Left ventricle myocardium inferior (tissue), 1 donor: ENCODE measurements at places on chromosomes 4 and X. TPM values are rescaled to one million over a fixed set of nuclear protein-coding genes. Genes with fewer than 3 reads are reported as not detected.

DNA sequence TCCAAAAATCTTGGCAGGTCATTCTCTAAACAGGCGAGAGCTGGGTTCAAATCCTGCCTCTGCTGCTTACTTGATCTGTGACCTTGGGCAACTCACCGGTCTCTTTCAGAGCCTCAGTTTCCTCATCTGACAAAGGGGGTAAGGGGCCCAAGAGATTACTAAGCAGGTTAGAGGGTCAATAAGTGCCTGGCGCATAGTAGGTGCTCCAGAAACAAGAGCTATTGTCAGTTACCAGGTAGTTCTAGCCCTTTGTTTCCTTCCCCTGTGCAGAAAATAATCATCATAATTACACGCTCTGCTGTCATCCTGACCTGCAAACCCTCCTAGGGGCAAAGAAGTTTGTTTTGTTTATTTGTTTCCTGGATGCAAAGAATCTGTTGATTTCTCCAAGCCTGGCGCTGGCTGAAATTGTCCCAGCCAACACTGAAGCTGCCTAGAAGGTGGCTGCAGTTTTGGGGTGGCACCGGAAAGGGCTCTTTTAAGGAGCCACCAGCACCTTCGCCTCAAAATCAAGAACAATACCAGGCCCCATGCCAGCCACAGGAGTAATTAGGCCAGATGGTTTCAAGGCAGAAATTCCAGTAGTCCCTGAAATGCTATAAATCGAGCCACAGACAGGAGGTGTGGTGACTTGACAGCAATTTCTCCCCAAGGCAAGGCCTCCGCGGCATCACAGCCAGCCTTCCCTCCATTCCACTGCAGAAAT, 10.2 kb upstream of the KIAA0232 start:
- peak overlapping the region; percentile 90 for H3K27ac ChIP-seq
- H3K27me3 ChIP-seq, result no peaks in the 10 kb centered on the region
- no peak for DNase-seq
- no peaks in the 10 kb centered on the region for H3K36me3 ChIP-seq

- no peak overlapping the region for H3K27ac ChIP-seq
- H3K36me3 ChIP-seq, result no peaks in the 10 kb centered on the region
- no peaks in the 10 kb centered on the region for H3K27me3 ChIP-seq
- no peak for DNase-seq
Measured at GRCh38 chrX:12052109-12052508, 86.2 kb upstream of the FRMPD4 start.

DNA sequence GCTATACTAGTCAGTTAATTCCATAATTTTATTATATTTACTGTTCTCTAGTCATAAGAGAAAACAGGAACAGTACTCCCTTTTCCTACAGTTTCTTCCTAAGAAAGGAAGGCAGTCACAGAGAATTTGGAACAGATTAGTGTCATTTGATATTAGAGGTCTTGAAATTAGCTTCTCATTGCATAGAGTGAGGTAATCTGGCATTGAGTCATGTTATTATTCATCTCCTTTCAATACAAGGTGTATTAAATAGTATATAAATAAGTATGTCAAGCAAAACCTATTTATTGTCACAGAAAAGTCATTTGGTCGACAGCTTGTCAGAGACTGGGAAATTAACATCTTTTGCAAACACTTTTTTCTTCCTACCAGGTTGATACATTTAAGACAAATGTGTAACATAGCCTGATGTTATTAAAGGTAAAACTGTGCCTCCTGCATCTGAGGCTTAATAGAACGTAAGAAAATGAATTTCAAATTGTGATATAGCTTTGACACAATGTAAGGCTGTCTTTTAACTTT, 753.1 kb upstream of the FRG1 start:
- peaks cover 4% of the 10 kb centered on the region for H3K27me3 ChIP-seq
- H3K36me3 ChIP-seq, result no peaks in the 10 kb centered on the region
- H3K27ac ChIP-seq, result no peak overlapping the region
- H3K4me3 ChIP-seq, result no peak overlapping the region

DNA sequence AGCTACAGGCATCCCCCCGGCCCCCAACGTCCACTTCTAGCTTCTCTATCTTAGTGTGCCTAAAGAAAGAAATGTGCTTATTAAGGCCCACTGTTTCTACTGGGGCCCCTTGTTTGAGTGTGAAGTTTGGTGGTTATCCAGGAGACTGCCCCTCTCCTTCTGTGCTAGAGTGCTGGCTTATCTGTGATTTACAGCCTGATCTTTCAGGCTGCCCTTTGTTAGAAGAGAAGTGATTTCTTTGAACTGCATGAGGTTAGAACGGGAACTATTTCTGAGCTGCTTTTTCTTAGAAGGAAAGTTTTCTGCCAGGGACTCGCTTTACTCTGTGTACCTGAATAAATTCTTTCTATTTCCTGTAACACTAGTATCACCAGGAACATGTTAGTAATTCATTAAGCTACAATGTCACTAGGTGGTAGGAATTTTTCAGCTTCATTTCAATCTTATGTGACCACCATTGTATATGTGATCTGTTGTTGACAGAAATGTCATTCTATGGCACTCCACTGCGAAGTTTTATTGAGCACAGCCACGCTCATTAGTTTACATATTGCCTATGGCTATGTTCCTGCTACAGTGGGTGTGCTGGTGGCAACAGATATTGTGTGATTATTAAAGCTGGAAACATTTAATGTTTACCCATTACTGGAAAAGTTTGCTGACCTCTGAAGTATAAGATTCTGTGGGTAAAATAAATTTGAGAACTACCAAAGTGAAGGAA, 193.8 kb upstream of the CXorf51B start:
- no peak overlapping the region for H3K4me3 ChIP-seq
- H3K27me3 ChIP-seq, result no peaks in the 10 kb centered on the region
- H3K27ac ChIP-seq, result no peak overlapping the region
- no peak for DNase-seq

GRCh38 chr4:119206178-119206577, 6.3 kb upstream of the USP53 start:
- H3K4me3 ChIP-seq, result no peak overlapping the region
- H3K27ac ChIP-seq, result peak overlapping the region; percentile 81
- H3K36me3 ChIP-seq, result no peaks in the 10 kb centered on the region

DNA sequence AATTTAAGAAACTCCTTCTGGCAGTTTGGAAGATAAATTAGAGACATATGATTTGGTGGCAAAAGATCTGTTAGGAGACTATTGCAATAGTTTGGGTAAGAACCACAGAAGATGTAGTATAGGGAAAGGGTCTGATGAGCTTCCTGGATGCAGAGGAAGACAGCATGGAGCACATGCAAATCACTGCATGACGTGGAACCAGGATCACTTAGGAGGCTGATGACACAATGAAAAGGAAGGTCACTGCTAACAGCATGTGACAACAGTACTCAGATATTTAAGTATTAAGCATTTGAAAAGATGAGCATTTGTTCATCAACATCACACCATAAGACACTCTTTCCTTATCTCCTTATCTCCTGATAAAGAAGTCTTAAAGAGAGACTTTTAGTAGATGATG, 167.8 kb upstream of the LDB2 start:
- DNase-seq, result no peak
- H3K27ac ChIP-seq, result no peak overlapping the region
- no peak overlapping the region for H3K4me3 ChIP-seq
- no peaks in the 10 kb centered on the region for H3K36me3 ChIP-seq
- H3K27me3 ChIP-seq, result no peaks in the 10 kb centered on the region

DNA sequence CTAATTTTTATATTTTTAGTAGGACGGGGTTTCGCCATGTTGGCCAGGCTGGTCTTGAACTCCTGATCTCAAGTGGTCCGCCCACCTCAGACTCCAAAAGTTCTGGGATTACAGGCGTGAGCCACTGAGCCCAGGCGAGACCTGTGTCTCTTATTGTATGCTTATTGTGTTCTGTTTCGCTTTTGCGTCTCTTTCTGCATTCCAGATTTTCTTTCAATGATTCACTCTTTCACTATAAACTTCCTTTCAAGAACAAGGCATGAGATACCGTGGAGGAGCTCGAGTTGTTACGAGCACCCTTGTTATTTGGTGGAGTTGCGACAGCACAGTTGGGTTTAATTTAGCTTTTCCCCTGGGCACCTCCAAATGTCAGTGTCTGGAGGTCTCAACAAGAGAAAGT, 366.7 kb upstream of the FAT1 start:
- no peak overlapping the region for H3K27ac ChIP-seq
- H3K36me3 ChIP-seq, result no peaks in the 10 kb centered on the region
- no peak overlapping the region for H3K4me3 ChIP-seq
- no peak for DNase-seq
- no peaks in the 10 kb centered on the region for H3K4me1 ChIP-seq

- H3K4me1 ChIP-seq, result peaks cover 12% of the 10 kb centered on the region
- no peaks in the 10 kb centered on the region for H3K36me3 ChIP-seq
- no peak for DNase-seq
Measured at GRCh38 chr4:168759321-168759720, 250.7 kb downstream of the CBR4 start.

DNA sequence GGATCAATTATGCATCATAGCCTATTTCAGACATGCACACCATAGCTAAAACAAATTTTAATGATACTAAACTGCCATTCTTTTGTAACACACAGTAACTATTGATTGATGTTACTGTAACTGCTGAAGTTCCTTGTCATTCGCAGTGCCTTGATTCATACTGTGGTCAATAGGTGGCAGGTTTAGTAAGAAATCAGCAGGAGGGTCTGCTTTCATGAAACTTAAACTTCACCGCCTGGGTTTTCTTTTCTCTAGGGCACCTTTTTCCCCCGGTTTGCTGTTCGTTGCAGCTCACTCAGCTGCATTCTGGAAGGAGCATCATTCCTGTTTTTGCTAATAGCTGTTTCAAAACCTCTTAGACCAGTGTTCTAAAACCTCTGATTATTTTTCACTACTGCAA, 88.1 kb downstream of the RPA4 start:
- no peaks in the 10 kb centered on the region for H3K36me3 ChIP-seq
- no peak overlapping the region for H3K4me3 ChIP-seq
- no peaks in the 10 kb centered on the region for H3K27me3 ChIP-seq
- H3K27ac ChIP-seq, result no peak overlapping the region
- no peaks in the 10 kb centered on the region for H3K4me1 ChIP-seq
- DNase-seq, result no peak

GRCh38 chrX:31320740-31321139, 248.9 kb upstream of the FTHL17 start:
- H3K4me3 ChIP-seq, result no peak overlapping the region
- peak overlapping the region; percentile 48 for H3K27ac ChIP-seq
- H3K4me1 ChIP-seq, result peaks cover 24% of the 10 kb centered on the region

- H3K27me3 ChIP-seq, result no peaks in the 10 kb centered on the region
- no peaks in the 10 kb centered on the region for H3K36me3 ChIP-seq
- no peak overlapping the region for H3K27ac ChIP-seq
- no peak for DNase-seq
- no peak overlapping the region for H3K4me3 ChIP-seq
Measured at GRCh38 chrX:1074172-1074571, 138.3 kb downstream of the CRLF2 start.

GRCh38 chr4:64617800-64618199, 208.6 kb upstream of the TECRL start:
- no peaks in the 10 kb centered on the region for H3K27me3 ChIP-seq
- no peak overlapping the region for H3K27ac ChIP-seq
- no peaks in the 10 kb centered on the region for H3K4me1 ChIP-seq
- no peaks in the 10 kb centered on the region for H3K36me3 ChIP-seq

DNA sequence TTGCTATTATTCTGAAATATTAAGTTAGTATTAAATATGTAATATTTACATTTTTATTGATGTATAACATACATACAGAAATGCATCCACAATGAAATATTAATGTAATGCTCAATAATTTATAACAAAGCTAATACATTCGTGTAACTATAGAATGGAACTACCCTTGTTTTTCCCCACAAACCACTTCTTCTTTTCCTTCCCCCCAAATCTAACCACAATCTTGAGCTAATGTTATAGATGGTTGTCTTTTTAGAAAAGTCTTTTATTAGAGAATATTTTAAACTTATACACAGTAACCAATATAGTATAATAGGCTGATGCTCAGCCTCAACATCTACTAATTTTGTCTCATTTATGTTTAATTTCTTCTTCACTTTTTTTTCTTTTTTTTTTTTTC, 4.5 kb upstream of the ZNF732 start:
- no peak for DNase-seq
- peaks cover 12% of the 10 kb centered on the region for H3K4me1 ChIP-seq
- no peaks in the 10 kb centered on the region for H3K36me3 ChIP-seq
- H3K27ac ChIP-seq, result no peak overlapping the region
- H3K4me3 ChIP-seq, result no peak overlapping the region

- H3K27ac ChIP-seq, result no peak overlapping the region
- no peaks in the 10 kb centered on the region for H3K4me1 ChIP-seq
- DNase-seq, result no peak
- H3K27me3 ChIP-seq, result no peaks in the 10 kb centered on the region
- H3K4me3 ChIP-seq, result no peak overlapping the region
Measured at GRCh38 chr4:61251129-61251528, 51.0 kb downstream of the ADGRL3 start.

GRCh38 chrX:155259752-155260151, 4.5 kb downstream of the RAB39B start:
- H3K4me3 ChIP-seq, result no peak overlapping the region
- no peaks in the 10 kb centered on the region for H3K36me3 ChIP-seq
- H3K27ac ChIP-seq, result no peak overlapping the region

- H3K27me3 ChIP-seq, result no peaks in the 10 kb centered on the region
- H3K4me1 ChIP-seq, result peaks cover 4% of the 10 kb centered on the region
- H3K27ac ChIP-seq, result no peak overlapping the region
- H3K36me3 ChIP-seq, result peaks cover 30% of the 10 kb centered on the region
Measured at GRCh38 chr4:55907469-55907868, 41.3 kb upstream of the CEP135 start.

DNA sequence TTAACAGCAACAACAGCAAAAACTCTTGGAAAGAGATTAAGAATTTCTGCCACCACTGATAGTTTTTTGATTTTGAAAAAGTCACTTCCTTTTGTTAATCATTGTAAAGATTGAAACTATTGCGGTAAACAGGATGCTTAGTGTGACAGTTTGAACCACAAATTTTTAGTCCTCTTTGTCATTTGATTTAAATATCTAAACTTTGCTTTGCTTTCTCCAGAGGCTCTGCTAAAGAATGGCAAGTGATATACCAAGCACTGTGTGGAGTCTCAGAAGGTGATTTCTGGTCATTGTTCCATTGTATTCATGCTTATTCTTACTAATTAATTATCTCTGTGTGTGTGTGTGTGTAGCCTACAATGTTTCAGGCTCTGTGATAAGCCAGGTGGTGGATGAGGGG, 155.6 kb downstream of the BMPR1B start:
- H3K27me3 ChIP-seq, result no peaks in the 10 kb centered on the region
- H3K4me1 ChIP-seq, result no peaks in the 10 kb centered on the region
- no peak overlapping the region for H3K4me3 ChIP-seq
- DNase-seq, result no peak
- H3K36me3 ChIP-seq, result no peaks in the 10 kb centered on the region

GRCh38 chr4:44538534-44538933, 89.9 kb upstream of the KCTD8 start:
- H3K27ac ChIP-seq, result no peak overlapping the region
- no peaks in the 10 kb centered on the region for H3K27me3 ChIP-seq
- DNase-seq, result no peak
- H3K36me3 ChIP-seq, result no peaks in the 10 kb centered on the region
- no peaks in the 10 kb centered on the region for H3K4me1 ChIP-seq

- H3K36me3 ChIP-seq, result no peaks in the 10 kb centered on the region
- H3K27me3 ChIP-seq, result peaks cover 63% of the 10 kb centered on the region
- H3K4me1 ChIP-seq, result peaks cover 14% of the 10 kb centered on the region
- H3K4me3 ChIP-seq, result no peak overlapping the region
Measured at GRCh38 chr4:74366367-74366911, 1.5 kb downstream of the EREG start.

The ADD1 gene
- 212 TPM for total RNA-seq

The TMSB15B gene
- 0.60 TPM for total RNA-seq

The GPR119 gene
- not detected for total RNA-seq

The FATE1 gene
- total RNA-seq, result not detected

The CDX4 gene
- total RNA-seq, result not detected

The BEX2 gene
- 2.6 TPM for total RNA-seq

The PNMA6A gene
- 1.4 TPM for total RNA-seq

The RASGEF1B gene
- 4.3 TPM for total RNA-seq

The OCRL gene
- 10.2 TPM for total RNA-seq

The CCNQ gene
- total RNA-seq, result 39.3 TPM
